Right lung (tissue), 10 donors: ENCODE measurements at places on chromosomes 4 and X. TPM values are rescaled to one million over a fixed set of nuclear protein-coding genes. Genes with fewer than 3 reads are reported as not detected.

DNA sequence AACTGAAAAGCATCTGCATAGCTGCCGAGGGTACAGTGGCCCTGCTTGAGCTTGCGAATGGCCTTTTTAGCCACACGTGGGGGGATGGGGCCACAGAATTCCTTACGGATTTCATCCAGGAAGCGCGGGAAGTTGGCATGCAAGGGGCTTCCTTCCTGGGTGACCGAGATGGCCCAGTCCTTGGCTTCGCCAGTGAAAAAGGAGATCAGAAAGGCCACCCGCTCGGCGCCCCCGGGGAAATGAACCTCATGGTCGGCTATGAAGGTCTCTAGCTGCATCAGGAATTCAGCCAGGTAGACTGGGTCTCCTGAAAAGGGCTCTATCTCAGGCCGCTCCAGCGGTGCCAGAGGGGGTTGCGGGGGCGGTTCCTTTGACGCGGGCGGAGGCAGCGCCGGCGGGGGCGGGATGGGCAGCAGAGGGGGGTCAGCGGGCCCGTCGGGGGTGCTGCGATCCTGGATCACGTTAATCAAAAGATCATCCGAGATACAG is 909 bp downstream of the RTL5 start:
- no peak for DNase-seq

GRCh38 chr4:137583671-137584070 is 51.4 kb upstream of the PCDH18 start:
- no peak for DNase-seq

DNA sequence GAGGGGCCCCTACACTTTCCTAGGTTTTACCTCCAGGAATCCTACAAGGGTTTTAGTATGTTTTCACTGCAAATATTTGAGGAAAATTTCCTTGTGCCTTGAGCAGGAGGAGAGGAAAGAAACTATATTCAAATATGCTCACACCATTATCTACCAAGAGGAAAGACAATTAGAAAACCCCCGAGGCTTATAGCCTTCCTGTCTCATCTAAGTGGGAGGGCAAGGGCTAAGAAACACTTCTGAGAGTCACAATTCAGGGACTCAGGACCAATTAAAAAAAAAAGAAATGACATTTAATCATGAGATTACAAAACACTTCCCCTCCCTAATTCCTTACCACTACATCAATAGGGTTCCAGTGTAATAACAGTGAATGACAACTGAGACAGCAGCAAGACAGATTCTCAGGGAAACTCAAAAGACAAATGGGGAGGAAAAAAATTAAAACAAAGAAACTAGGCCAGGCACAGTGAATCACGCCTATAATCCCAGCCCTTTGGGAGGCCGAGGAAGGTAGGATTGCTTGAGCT is 45.6 kb downstream of the ATRX start:
- DNase-seq, result no peak

DNA sequence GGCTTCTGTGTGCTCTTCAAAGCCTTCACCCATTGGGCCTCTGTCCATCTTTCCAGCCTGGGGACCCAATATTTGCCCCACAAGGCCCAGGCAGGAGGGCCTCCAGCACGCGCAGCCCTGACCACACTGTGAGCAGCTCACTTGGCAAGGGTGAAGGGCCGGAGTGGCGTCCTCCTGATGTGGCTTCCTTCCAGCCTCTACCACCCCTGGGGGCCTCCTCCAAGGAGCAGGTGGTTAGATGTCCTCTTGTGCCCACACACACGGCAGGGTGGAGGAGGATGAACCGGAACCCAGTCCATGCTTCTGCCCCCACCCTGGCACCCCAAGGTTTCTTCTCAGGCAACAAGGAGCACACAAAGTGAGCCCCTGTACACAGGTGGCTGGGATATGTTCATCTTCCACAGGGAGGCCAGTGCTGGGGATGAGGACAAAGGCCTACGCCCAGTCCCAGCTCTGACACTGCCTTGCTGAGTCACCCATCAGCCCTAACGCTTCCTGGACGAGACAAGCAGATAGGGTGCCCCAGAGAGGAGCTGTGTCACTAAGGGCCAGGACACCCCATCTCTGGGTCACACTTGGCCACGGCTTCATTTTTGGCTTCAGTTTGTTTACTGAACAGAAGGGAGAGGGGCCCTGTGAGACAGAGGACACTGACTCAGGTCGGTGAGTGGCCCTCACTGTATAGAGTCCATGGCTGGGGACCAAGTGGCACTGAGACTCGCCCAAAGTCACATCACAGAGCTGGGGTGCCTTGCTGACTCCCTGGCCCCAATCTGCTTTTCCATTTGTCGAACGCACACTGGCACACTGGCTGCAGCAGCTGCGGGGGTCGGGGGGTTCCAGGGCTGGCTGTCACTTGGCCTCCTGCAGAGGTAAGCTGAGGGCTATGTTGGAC is 1.9 kb downstream of the UBL4A start:
- no peak for DNase-seq

- DNase-seq, result no peak
Measured at GRCh38 chr4:110830461-110830860, 207.6 kb upstream of the PITX2 start.

- peak; percentile 68 for DNase-seq
Measured at GRCh38 chrX:118726887-118727685, at the start of gene IL13RA1. Gene IL13RA1 (plus strand): TSS chrX:118727606. CDS start chrX:118727639, 33 bp downstream.

DNA sequence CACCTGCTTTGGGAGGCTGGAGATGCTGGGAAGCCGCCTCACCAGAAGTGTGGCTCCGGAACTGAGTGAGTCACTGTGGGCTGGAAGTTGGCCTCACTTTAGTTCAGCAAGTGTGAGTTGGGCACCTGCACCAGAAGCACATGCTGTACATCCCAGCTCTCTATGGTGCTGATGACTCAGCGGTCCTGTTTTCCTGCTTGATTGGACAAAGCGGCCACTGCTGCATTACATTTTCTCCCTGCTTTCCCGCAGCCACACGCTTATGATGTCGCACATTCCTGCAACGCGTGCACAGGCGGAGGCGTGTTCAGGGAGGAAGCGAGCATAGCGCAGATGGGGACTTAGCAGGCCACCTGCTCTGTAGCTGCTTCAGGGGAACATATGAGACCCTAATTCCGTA is 26.7 kb upstream of the CLDN34 start:
- no peak for DNase-seq

- no peak for DNase-seq
Measured at GRCh38 chrX:10457092-10457491, 163.3 kb downstream of the MID1 start.

GRCh38 chrX:150438165-150438564 is 75.0 kb downstream of the MAMLD1 start:
- no peak for DNase-seq

- DNase-seq, result peak; percentile 90
Measured at GRCh38 chrX:74614093-74614909, at the start of gene RLIM. Gene RLIM (minus strand): TSS chrX:74614624. CDS start chrX:74595977, 18,647 bp downstream.

DNA sequence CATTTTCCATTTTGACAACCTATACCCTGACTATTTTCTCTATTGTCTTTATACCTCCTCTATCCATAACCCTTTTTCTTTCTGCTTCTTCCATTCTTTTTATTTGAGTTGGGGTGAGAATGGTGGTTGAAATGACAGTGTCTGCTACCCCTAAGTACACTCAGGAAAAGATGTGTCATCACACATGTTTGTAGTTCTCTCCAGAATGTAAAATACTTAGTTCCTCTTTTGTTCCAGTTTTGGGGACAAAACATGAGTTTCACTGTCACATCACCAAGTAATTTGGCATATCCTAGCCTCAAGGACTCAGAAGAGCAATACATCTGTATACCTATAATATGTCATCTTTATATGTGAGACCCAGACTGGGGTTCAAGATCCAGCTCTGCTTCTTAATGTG is 90.3 kb downstream of the COMMD8 start:
- no peak for DNase-seq

DNA sequence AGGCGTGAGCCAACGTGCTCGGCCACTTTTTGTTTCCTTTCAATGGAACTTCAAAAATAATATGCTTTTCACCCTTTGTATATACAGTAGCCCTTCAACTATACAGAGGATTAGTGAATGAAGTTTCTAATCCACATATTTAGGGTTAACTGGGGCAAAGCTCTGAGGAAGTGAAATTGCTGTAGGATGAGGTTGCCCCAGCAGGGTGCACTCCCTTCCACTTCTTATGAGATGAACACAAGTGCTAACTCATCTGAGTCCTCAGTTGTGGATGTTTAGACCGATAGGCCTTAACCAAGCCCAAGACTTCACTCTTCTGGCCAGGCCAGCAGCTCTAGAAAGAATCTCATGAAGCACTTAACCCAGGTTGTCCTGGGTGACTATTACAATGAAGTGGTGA is 29.1 kb upstream of the CT55 start:
- no peak for DNase-seq

DNA sequence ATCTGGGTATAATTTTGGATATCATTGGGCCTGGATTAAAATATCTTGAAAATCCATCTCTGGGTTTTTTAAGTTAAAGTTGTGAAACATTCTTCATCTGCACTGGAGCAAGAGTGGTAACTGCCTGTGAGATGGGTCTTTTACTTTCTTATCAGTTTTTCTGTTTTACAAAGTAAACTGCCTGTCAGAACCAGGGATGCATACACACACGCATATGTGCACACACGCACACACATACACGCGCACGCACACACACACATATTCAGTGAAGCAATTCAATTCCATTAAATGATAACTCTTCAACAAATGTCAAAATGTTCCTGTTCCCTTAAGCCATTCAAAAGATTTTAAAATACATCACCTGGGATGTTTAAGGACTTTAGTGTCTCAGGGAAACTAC is 515.8 kb downstream of the INPP4B start:
- no peak for DNase-seq

GRCh38 chr4:95835672-95836071 is 4.2 kb upstream of the PDHA2 start:
- DNase-seq, result peak; percentile 8

GRCh38 chr4:60682901-60683300 is 517.2 kb upstream of the ADGRL3 start:
- DNase-seq, result no peak

- DNase-seq, result no peak
Measured at GRCh38 chr4:131531087-131531486, 1618.0 kb upstream of the PCDH10 start.

DNA sequence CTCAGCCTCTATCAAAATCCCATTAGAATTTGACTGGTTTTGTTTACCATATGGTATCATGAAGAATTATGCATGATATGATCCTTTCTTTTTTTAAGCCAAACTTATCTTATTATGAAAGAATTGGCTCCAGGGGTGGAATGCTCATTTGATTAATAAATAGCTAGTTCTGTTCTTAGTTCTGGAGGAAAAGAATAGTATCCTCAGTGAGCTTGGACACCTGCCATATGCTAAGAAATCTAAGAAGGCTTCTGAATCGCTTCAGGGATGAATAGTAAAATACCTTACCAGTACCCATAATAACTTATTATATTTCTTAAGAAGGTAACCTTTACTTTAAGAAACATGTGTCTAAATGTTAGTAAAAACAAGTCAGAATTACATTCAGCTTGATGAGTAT is 803.6 kb downstream of the ADGRL3 start:
- DNase-seq, result no peak

GRCh38 chrX:97117572-97117971 is 233.9 kb downstream of the RPA4 start:
- DNase-seq, result no peak

DNA sequence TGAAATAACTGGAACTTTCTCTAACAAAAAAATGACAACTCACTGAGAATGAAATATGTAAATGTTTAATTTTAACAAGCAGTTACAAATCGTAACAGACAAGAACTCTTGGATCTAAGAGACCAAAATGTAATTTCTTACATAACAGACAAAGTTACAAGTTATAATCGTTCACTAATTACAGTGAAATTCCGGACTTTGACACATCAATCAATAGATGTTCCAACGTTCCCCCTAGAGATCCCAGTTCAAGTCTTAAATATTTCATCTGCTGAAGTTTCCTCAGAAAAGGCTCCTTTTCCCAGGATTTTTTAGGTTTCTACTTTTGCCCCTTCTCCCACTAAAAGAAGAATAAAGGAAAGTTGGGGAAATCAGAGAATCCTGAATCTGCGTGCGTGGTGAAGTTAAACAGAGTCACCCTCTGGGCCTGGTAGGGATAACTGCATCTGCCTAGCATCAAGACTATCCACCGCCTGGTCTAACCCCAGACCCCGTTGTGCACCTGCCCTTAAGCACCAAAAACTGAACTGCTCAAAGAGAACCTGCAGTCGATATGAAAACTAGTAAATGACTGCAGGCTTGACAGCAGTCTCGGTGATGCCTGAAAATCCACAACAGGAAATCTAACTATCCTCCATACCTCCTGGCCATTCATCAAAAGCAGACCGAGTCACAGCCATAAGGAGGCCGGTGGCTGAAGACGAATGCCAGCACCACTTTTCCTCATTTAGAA is 2.3 kb downstream of the IRF2 start:
- DNase-seq, result no peak

- DNase-seq, result no peak
Measured at GRCh38 chr4:150593996-150594395, 12.0 kb downstream of the MAB21L2 start.

GRCh38 chrX:44698357-44698756 is 145.5 kb upstream of the DUSP21 start:
- DNase-seq, result no peak

GRCh38 chrX:75365243-75365975 is 91.5 kb downstream of the UPRT start:
- no peak for DNase-seq

GRCh38 chrX:41781500-41781899 is 57.5 kb downstream of the GPR82 start:
- DNase-seq, result no peak

DNA sequence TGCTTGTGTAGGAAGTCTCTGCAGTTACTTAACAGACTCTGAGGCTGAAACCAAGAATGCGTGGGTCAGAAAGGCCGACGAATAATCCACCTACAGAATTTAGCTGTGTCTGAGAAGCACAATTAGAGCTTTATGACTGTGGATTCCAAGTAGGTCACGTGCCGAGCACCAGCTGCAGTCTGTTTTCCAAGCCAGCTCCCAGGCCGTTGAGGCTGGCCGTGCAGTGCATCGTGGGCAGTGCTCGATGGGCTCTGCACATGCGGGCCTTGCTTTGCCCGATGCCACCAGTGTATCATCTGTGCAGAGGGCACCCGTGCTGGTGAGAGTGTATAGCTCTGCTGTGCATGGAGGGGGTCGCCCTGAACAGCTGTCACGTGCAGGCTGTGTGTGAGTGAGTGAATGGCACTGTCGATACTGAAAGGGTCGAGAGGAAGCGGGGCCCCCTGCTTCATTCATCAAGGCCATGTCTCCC is 67.5 kb upstream of the CLDN34 start:
- DNase-seq, result no peak

The SLC26A1 gene
- polyA plus RNA-seq, result 5.2 TPM

The SLITRK4 gene
- 0.97 TPM for polyA plus RNA-seq

The CT55 gene
- polyA plus RNA-seq, result not detected

The PGAM4 gene
- 0.51 TPM for polyA plus RNA-seq

The STAP1 gene
- 0.23 TPM for polyA plus RNA-seq

The PNMA6A gene
- polyA plus RNA-seq, result 2.5 TPM

The TEX13B gene
- not detected for polyA plus RNA-seq

The UGT2B17 gene
- polyA plus RNA-seq, result 2.9 TPM

The PPP1R2C gene
- polyA plus RNA-seq, result not detected
